ENCODE measurements at places on chromosomes 16 and 17.

- peak; percentile 56 for DNase-seq
Measured at GRCh38 chr16:83356266-83356665, 451.5 kb upstream of the HSBP1 start.

DNA sequence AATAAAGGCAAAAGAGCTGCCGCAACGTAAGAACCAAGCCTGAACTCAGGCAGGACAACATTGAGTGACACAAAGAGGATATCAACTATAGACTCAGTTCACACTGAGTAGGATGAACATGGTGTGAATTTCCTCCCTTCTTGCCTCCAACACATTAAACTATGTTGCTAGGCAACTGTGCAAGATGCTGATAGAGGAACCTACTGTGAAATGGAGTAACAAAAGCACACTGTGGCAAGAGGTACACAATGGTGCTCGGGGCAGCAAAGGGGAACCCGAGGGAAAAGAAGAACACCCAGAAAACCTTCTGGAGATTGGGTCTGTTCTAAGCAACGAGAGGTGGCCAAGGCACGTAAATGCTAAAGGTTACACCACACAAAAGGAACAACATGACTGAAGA is 34.1 kb downstream of the GRB2 start:
- DNase-seq = peak; percentile 38

DNA sequence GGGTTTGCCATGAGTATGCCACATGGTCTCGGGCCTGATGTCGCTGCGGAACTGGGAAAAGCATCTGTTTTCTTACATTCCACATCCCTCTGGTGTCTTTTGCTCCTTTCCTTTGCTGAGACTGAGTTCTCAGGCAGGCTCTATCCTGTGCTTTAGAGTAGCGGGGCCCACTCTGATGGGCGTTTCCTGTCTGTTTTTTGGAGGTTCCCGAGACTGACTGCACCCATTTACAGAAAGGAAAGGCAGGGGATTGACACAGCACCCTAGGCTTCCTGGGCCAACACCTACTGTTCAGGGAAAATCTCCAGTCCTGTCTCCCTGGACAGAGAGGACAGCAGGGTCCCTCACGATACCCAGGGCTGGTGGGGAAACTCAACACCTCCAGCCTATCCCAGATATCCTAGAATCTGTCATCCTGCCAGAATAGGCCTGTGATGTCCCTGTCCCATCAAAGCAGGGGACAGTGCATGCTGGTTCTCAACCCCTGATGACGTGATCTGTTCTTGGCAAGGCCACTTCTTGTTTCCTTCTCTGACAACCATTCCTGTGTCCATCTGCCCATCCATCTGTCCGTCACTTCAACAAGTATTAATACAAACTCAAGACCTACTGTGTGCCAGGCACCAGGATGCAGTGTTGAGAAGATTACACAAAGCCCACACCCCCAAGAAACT is 42.2 kb downstream of the ACTG1 start:
- DNase-seq = peak; percentile 26

DNA sequence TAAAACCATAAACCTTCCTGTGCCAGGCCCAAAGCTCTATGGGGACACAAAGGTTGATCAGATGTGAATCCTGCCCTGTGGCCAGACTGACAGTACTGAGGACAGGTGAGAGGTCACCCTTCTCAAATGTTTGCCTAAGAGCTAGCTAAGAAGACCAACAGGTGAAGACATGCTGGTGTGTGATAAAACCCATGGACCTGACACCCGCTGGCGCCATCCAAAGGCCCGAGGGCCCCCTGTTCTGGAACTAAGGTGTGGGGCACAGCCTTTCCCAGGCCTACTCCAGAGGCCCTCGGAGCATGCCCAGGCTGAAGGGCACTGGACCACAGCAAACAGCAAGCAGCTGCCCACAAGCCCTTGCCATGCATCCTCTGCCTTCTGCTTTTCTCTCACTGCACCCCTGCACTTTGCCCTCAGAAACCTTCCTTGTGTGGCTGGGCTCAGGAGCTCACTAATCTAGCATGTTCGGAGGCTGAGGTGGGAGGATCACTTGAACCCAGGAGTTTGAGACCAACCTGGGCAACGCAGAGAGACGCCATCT is 5.2 kb upstream of the CDK3 start:
- DNase-seq = no peak

- peak; percentile 94 for DNase-seq
Measured at GRCh38 chr17:50289991-50290702, 15.9 kb downstream of the TMEM92 start.

GRCh38 chr16:87367529-87367928 is 16.0 kb downstream of the FBXO31 start:
- DNase-seq = no peak

- no peak for DNase-seq
Measured at GRCh38 chr17:30188211-30188939, 47.1 kb downstream of the SLC6A4 start.

DNA sequence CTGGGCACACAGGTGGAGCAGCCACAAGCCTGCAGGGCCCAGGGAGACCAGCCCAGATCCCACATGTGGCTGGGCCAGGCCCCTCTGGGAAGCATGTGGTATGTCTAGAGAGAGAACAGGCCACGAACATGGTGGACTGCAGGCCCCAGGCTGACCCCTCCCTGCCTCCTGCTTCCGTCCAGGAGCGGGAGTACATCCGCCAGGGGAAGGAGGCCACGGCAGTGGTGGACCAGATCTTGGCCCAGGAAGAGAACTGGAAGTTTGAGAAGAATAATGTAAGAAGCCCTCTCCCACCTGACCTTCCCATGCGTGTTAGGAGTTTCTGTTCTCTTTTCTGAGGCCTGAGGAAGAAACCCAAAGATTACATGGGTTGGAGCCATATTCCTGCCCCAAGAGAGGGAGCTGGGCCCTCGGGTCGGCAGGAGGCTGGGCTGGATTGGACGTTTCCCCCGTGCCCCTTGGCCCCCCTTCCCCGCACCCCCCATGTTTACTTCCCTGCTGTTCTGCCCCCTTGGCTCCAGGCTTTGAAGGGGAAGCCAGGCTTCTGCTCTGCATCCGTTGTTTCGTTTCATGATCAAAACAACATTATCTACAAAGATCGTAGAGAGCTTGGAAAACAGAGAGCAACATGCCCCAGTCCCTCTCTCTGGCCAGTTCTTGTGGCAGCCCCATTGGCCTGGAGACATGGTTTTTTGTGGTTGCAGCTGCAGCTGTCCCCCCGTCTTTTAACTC is 5.7 kb upstream of the TCAP start:
- DNase-seq = peak; percentile 57

DNA sequence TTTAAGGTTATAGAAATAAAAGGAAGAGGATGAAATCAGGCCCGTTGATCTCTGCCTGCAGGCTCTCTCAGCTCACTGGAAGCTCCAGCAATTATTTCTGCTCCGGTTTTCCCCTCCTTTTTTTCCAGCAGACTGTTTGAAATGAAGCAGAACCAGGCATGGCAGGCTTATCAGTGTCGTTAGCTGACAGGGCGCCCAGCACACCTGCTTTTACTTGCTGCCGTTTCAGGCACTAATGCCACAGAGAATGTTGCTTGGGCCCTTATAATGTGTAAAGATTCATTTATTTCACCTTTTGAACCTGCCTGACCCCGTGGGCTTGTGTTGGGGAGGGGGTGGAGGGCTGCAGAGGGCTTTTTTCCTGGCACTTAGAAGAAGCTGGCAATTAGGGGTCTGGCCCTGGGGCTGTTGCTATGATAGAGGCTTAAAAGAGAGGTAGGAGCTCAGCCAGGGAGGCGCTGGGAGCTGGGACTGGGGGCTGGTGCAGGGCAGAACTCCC is 108.1 kb downstream of the IRX3 start:
- DNase-seq = no peak

DNA sequence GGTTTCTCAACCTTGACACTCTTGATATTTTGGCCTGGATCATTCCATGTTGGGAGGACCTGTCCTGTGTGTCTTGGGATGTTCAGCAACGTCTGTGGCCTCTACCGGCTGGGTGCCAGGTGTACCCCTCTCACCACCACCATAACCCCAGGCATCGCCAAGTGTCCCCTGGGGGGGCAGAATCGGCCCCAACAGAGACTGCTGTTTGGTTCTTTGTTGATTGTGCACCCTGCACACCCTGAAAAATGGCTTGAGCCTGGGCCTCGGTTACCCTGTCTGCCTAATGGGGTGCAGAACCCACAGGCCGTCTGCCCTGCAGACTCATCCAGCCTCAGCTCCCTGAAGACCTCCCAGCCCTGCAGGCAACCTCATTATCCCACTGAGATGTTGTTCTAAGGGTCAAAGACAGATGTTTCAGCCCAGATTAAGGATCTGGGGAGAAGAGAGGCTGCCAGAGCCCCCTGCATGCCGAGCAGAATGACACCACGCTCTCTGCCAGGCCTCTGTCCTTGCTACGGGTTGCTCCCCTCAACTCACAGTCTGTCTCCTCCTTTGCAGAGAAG is 9.2 kb downstream of the CACNG1 start:
- no peak for DNase-seq

DNA sequence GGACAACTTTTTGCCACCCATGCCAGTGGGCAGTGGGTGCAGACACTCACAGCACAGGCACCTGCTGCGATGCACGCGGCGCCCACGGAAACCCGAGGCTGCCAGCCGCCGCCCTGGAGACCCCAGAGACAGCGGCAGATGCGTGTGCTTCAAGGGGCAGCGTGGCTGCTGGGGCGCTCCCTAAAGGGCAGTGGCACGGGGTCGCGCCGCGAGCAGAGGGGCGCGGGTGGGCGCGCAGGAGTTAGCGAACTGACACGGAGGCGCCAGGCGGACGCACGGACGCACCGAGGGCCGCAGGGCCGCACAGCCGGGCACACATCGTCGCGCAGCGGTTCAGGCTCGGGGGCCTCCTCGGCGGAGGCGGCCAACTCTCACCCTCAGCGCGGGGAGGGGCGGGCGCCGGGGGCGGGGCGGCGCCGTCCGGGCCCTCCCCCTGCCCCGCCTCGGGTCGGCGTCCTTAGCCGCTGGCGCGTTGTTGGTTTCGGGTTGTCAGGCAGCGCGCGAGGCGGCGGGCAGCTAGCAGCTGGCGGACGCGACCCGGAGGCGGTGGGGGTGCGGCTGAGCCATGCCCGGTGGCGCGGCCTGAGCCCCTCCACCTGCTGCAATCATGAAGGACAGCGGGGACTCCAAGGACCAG is at the start of gene KIF19:
KIF19 (plus strand) TSS at position 484 of the 637 bp plus-strand sequence; CDS start at position 608, 124 bp downstream.
- peak; percentile 63 for DNase-seq

- no peak for DNase-seq
Measured at GRCh38 chr17:4636474-4637100, 4.9 kb downstream of the ALOX15 start.

- peak; percentile 38 for DNase-seq
Measured at GRCh38 chr16:75319513-75320411, 68.3 kb upstream of the BCAR1 start.

GRCh38 chr17:32993977-32994376 is 2.3 kb downstream of the SPACA3 start:
- no peak for DNase-seq

- no peak for DNase-seq
Measured at GRCh38 chr17:27669850-27670249, 38.9 kb downstream of the LGALS9 start.

GRCh38 chr16:65285128-65286048 is 163.5 kb upstream of the CDH11 start:
- DNase-seq = no peak

DNA sequence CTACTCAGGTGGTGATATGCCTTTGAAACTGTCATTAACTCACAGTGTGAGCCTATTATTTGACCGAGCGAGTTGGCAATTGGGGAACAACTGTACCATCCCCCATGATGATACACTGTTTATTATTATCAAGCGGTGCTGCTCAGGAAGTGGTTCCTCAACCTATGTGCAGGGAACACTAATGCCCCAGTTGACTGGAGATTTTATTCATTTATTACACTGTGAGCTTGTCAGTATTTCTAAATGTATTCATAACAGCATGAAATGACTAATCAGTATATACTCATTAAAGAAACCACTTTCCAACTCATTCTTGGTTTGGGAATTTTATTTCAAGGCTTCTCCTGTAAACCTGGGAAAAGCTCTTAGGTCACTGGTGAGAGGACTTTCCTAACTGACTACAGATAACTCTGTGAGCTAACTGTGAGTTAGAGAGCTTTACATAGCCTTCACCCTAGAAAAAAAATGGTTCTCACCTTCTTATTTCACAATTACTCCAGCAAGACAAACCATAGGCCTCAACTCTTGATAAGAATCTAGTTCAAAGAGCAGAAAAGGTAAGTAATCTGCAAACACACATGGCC is 42.4 kb downstream of the NXPH3 start:
- no peak for DNase-seq

GRCh38 chr16:86951831-86952598 is 365.2 kb downstream of the C16orf95 start:
- DNase-seq = no peak

GRCh38 chr17:6135996-6136395 is 65.8 kb downstream of the WSCD1 start:
- no peak for DNase-seq

GRCh38 chr16:85206472-85207356 is 94.4 kb upstream of the CIBAR2 start:
- DNase-seq = peak; percentile 88

DNA sequence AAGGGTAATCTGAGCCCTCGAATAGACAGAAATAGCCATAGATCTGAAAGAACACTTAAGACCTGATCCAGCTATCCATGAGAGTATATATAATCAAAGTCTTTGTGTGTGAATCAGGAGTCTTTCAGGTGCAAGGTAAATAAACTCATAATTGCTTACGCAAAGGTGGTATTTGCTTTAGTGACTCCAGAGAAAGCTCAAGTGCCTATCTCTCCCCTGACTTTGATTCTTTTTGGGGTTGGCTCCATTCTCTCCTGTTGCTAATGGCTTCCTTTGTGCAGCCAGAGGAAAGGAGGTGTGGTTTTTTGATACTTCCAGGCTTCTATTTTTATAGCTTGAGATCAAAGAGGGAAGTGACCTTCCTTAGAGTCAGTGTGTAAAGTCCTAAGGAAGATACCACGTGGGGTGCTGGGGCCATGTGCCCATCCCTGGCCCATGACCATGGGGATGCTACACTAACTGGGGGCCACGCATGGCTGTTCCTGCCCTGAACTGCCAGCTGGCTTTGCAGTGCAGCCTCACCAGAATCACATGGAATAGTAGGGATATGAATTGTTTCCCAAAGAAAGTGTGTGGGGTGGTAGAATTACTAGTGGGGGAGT is 45.8 kb downstream of the TENT4B start:
- DNase-seq = no peak

- no peak for DNase-seq
Measured at GRCh38 chr17:72953621-72954020, 138.9 kb downstream of the SLC39A11 start.

All from muscle of leg (tissue), 16 donors.